ENCODE measurements at places on chromosomes 7 and 10. TPM values are rescaled to one million over a fixed set of nuclear protein-coding genes. Genes with fewer than 3 reads are reported as not detected.

The NEUROD6 gene
- not detected for total RNA-seq

The FXYD4 gene
- total RNA-seq = not detected

The NKX2-3 gene
- not detected for total RNA-seq

The PLEKHS1 gene
- not detected for total RNA-seq

The ASAH2 gene
- total RNA-seq = 0.64 TPM

The GRM3 gene
- not detected for total RNA-seq

The NODAL gene
- not detected for total RNA-seq

The RRP12 gene
- 33.5 TPM for total RNA-seq

The ARHGEF5 gene
- 0.53 TPM for total RNA-seq

The FAM13C gene
- 0.73 TPM for total RNA-seq

The EMX2 gene
- not detected for total RNA-seq

The HOXA11 gene
- total RNA-seq = 4.0 TPM

The CALHM3 gene
- total RNA-seq = not detected

The CDHR3 gene
- total RNA-seq = 0.30 TPM

The DRGX gene
- not detected for total RNA-seq

The AKR1E2 gene
- total RNA-seq = 6.8 TPM

The ABCC2 gene
- total RNA-seq = 0.07 TPM

The LRIT1 gene
- total RNA-seq = not detected

The CALML5 gene
- total RNA-seq = not detected

The SPACDR gene
- total RNA-seq = 3.4 TPM

The SH2B2 gene
- total RNA-seq = 3.5 TPM

The OPN1SW gene
- not detected for total RNA-seq

The BLNK gene
- total RNA-seq = not detected

The BICC1 gene
- total RNA-seq = not detected

The MMP21 gene
- not detected for total RNA-seq

The GPNMB gene
- total RNA-seq = 1.3 TPM

The PNLIPRP2 gene
- not detected for total RNA-seq

The ALOX5 gene
- total RNA-seq = not detected

The GPR15LG gene
- total RNA-seq = not detected

The ATOH7 gene
- not detected for total RNA-seq

The AASS gene
- 11.2 TPM for total RNA-seq

The AFAP1L2 gene
- 0.25 TPM for total RNA-seq

The SHTN1 gene
- total RNA-seq = 2.1 TPM

The ASB4 gene
- total RNA-seq = not detected

The SPDYE2B gene
- not detected for total RNA-seq

The DOCK1 gene
- 40.0 TPM for total RNA-seq

The ANXA8L1 gene
- total RNA-seq = not detected

The XRCC2 gene
- 4.7 TPM for total RNA-seq

The PLXNA4 gene
- 2.2 TPM for total RNA-seq

The IDI2 gene
- total RNA-seq = not detected

The METTL27 gene
- 3.1 TPM for total RNA-seq

The SUN3 gene
- not detected for total RNA-seq

The PAPOLB gene
- total RNA-seq = not detected

The MCM10 gene
- total RNA-seq = 12.2 TPM

The MBLAC1 gene
- 5.0 TPM for total RNA-seq

The C10orf105 gene
- total RNA-seq = not detected

The PRR15 gene
- total RNA-seq = 0.30 TPM

The PTPRN2 gene
- total RNA-seq = 12.1 TPM

The CYP26A1 gene
- total RNA-seq = 0.60 TPM

The TBX20 gene
- total RNA-seq = not detected

The AMZ1 gene
- total RNA-seq = not detected

The AGR2 gene
- not detected for total RNA-seq

The HOXA1 gene
- total RNA-seq = 2.3 TPM

The LRRTM3 gene
- not detected for total RNA-seq

The CNTNAP2 gene
- total RNA-seq = 0.20 TPM

The HYAL4 gene
- 0.49 TPM for total RNA-seq

The ACTR3C gene
- total RNA-seq = 0.07 TPM

The CACUL1 gene
- 14.0 TPM for total RNA-seq
